ENCODE measurements at places on chromosomes 6 and 20. TPM values are rescaled to one million over a fixed set of nuclear protein-coding genes. Genes with fewer than 3 reads are reported as not detected.

Gene TAAR6
- total RNA-seq: not detected

Gene PBX2
- total RNA-seq: 54.0 TPM

Gene ADGRF5
- total RNA-seq: 38.1 TPM

Gene TMEM74B
- 7.2 TPM for total RNA-seq

Gene BPI
- total RNA-seq: 0.20 TPM

Gene HLA-DMB
- 10.8 TPM for total RNA-seq

Gene KIAA0408
- total RNA-seq: 3.8 TPM

Gene GSTA1
- total RNA-seq: not detected

Gene RRBP1
- total RNA-seq: 58.5 TPM

Gene PI16
- 48.4 TPM for total RNA-seq

Gene SPTLC3
- 4.7 TPM for total RNA-seq

Gene ZBP1
- total RNA-seq: not detected

Gene ORC3
- total RNA-seq: 18.4 TPM

Gene GTSF1L
- total RNA-seq: not detected

Gene MEI4
- 0.97 TPM for total RNA-seq

Gene LY6G5C
- total RNA-seq: 2.4 TPM

Gene SAMD5
- 1.4 TPM for total RNA-seq

Gene SLC35B3
- 12.8 TPM for total RNA-seq

Gene APOM
- total RNA-seq: 2.8 TPM

Gene SNAI1
- total RNA-seq: 6.0 TPM

Gene C6orf141
- 0.45 TPM for total RNA-seq

Gene FAM83C
- not detected for total RNA-seq

Gene NKAPL
- total RNA-seq: 6.1 TPM

Gene ADGB
- not detected for total RNA-seq

Gene MCM8
- 8.4 TPM for total RNA-seq

Gene SLC22A7
- total RNA-seq: not detected

Gene RBM24
- total RNA-seq: 183 TPM

Gene HCRTR2
- not detected for total RNA-seq

Gene ADAM33
- total RNA-seq: 11.5 TPM

Gene RNF182
- not detected for total RNA-seq

Gene WFDC10B
- not detected for total RNA-seq

Gene SMPDL3A
- 8.3 TPM for total RNA-seq

Gene MROH8
- 8.4 TPM for total RNA-seq

Gene C6orf15
- total RNA-seq: not detected

Gene RUNX2
- total RNA-seq: 0.39 TPM

Gene POPDC3
- total RNA-seq: 34.5 TPM

Gene SCUBE3
- total RNA-seq: 0.86 TPM

Gene PRRT1
- 3.3 TPM for total RNA-seq

Gene MKKS
- total RNA-seq: 29.2 TPM

Gene CALHM4
- total RNA-seq: not detected

Gene GINS1
- total RNA-seq: 0.51 TPM

Gene CLPSL2
- total RNA-seq: not detected
